LNCaP clone FGC (cell line): ENCODE measurements at places on chromosomes 2 and 18.

DNA sequence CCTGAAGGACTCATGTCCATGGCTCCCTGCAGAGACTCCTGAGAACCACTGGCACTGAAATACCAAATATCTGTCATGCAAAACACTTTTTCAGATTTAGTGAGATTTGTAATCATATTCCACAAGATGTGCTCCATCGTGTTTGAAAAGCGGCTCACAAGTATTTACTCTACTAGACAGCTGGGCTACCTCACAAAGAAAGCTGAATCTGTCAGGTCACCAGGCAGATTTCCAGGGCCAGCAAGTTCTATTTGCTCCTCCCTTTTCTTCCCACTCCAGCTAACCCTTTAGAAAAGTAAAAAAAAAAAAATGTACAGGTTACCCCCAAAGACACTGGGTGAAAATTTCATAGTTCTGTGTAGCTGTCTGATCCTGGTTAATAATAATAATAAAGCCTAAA, 22.9 kb downstream of the WIPF1 start:
- DNase-seq: peak; percentile 40

DNA sequence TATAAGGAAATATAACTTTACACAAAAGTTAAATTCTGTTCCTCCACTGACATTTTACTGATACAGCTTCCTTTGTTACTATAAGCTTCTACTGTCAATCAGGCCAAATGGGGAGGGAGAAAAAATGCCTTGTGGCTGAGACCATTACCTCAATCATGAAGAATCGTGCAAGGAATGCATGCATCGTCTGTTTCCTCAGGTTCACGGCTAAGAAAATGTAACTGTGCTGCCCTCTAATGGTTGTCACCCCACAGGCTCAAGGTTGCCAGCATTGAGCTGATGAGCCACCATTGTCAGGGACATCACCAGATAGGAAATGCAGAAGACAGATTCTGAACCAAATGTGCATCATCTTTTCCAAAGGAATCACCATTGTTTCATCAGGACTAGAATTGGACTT, 426.9 kb downstream of the CDH2 start:
- DNase-seq: no peak

- no peak for DNase-seq
Observed at GRCh38 chr2:5121642-5122041, 570.5 kb upstream of the SOX11 start.

GRCh38 chr18:35141567-35142274, 99.1 kb upstream of the ZNF397 start:
- no peak for DNase-seq

- no peak for DNase-seq
Observed at GRCh38 chr2:152468899-152469692, 134.1 kb downstream of the FMNL2 start.

GRCh38 chr18:24488824-24489493, 28.5 kb downstream of the HRH4 start:
- DNase-seq: no peak

GRCh38 chr2:107338059-107338458, 452.1 kb upstream of the ST6GAL2 start:
- no peak for DNase-seq

DNA sequence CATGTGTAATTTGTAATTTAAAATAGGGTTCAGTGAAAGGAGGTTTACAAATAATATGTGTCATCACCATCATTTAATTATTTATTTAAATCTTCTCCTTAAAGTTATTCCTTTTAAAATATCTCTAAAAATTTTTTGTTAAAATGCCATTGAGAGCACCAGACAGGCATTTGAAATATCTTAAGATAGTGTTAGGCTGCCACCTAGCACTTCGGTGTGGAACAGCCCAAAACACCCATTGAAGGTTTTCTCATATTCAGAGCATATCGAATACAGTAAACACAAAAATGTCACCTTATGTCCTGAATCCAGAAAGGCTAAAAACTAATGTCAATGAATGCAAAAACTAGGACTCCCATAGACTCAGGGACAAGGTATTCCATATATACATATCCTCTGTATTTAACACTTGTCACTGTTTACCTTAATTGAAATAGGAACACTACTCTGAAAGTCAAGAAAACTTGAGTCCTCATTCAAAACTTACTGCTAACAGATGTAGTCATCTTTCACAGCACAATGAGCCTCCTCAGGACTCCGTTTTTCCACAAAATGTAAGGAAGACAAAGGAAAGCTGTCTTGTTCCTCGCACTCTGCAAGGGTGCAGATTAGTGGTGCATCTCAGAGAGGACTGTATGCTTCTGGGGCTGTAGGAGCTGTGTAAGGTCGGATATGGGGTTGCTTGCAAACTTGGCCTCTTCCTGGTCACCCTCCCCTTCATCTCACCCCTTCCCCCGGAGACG, 329.5 kb downstream of the PAX3 start:
- peak; percentile 17 for DNase-seq

DNA sequence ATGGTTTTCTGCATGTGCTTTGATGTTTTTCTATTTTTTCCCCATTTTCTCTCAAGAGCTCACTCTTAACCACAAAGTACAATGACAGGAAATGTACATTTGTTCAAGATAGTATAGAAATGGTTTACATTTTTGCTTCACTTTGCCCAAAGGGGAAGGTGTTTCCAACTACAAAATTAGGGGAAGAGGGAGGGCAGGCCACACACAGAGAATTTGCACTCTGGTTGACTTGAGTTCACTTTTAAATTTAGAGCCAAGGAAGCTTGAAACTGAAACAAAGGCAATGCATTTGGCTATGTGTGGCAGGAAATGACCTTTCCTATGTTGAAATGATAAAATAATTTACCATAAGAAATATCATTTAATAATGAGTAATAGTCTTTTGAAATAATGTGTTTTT, 19.1 kb upstream of the VIT start:
- DNase-seq: no peak

- no peak for DNase-seq
Observed at GRCh38 chr2:96697476-96697875, 42.4 kb downstream of the LMAN2L start.

DNA sequence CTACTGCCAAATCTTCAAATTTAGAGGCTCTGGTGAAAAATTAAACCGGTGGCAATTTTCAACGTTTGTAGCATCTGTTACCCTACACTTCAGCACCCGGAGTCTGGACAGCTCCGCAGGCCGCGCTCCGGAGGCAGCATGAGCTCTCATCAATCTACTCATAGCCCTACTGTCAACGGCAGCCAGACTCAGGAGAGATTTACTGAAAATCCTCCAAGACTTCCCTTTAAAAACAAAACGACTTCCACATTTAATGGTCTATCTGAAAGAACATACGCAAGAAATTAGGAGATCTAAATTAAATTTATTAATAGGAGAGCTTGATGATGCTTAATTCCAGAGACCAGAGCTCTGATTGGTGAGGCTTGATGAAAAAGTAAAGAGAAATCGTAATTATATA, 970 bp upstream of the ADCYAP1 start:
- peak; percentile 13 for DNase-seq

DNA sequence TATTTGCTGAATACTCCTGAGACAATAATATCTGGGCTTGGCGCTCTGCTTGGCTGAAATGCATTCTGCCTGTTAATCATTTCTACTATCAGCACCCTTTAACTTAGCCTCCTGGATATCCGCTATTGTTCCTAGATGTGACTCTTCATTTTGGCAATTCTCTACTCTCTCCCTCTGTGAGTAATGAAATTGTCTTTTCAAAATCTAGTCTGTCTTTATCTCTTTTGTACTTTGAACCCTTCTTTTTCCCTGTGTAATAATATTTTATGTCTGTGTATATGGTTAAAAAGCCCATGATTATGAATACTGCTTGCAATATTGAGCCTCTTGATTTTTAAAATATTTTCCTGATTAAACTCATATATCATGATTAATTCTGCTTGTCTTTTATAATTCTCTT, 6.2 kb upstream of the REV1 start:
- DNase-seq: no peak

DNA sequence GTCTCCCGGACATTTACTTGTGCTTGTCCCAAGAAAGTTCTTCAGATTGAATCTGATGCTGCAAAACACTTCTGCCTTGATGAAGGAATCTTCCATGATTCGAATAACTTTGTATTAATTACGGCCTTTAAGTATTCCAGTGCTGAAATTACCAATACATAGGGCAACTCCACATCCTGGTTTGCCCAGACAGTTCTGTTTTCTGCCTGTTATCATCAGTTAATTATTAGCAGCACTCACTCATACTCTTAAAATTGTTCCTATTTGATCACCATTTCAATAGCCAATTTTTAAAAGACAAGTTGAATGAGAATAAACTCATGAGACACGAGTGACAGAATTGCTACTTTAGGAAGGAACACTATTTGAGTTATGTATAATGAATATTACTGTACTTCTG, 620.7 kb upstream of the ZEB2 start:
- DNase-seq: no peak

GRCh38 chr2:23791030-23791429, 135.9 kb downstream of the ATAD2B start:
- no peak for DNase-seq

DNA sequence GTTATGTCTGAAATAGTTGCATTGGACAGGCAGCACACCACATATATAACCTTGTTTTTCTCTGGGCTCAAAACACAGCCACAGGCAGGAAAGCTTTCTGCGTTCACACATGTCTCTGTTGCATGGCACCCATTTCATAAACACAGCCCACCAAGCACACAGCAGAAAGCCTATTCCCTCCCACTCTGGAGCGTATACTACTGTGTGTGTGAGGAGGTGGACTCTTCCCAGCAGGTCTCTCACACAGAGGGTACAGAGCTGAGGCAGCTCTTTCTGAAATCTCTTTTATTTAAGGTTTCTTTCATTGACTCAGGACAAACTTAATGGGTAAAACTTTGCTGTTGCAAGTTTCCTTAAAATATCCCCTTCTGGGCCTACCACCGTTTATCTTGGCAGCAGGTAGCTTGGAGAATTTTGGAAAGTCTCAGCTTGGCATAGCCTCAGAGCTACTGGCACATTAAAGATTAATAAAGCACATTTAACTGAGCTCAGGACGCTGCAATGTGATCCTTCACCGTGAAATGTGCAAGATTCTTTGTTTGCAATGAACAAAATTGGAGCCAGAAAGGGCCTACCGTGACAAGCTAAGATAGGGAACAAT, 105.1 kb upstream of the NCKAP5 start:
- no peak for DNase-seq

DNA sequence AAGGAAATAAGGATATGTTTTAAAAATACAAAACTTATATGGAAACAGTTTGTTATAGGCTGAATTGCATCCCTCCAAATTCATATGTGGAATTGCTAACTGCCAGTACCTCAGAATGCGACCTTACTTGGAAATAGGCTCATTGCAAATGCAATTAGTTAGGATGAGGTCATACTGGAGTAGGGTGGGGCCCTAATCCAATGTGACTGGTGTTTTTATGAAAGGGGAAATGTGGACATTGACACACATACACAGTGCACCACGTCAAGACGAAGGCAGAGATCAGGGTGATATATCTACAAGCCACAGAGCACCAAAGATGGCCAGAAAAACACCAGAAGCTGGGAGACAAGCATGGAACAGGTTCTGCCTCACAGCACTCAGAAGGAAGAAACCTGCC, 494.2 kb downstream of the TSN start:
- no peak for DNase-seq

DNA sequence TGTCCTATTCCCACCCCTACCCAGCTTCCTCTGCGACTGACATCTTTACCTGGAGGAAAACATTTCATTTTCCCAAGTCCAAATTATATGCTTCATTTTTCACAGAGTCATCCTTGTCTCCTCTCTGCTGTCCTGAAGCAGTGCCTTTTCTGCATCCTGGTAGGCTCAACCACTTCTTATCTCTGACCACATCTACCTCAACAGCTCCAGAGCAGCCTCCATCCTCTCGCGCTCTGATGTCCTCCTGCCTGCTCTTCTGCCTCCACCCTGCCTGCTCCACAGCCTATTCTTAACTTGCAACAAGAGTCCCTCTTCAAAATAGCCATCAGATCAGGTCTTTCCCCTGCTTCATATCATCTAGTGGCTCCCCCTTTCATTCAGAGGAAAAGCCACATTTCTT, 457.1 kb downstream of the PARD3B start:
- no peak for DNase-seq

DNA sequence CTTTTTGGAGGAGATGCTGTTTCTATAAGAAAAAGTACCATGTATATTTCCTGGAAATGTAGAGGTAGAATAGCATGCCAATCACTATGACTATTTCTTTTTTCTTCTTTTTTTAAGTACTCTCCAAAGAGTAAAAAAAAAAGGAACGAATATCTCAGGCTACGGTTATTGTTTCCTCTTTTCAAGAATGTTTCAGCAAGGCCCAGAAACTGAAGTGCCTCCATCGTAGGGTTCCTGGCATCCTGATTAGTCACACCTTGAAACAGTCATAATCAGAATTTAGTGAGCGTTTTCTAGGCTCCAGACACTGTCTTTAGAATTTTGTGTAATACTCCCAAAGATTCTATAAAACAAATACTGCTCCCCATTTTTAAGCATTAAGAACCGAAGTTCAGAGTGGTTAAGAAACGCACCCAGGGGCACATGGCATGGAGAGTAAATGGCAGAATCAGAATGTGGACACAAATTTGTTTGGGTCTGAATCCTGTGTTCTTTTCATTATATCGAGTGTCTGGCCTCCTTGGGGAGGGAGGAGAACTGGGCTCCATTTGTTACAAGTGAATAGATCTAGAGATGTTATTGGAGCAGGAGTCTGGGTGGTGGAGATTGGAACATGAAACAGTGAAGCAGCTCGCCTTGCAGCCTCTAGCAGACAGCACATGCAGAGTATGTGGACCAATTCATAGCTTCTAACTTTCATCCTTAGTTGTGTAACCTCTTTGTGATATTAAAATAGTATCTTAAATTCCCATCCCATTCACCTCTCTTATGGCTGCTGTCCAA, 26.7 kb downstream of the ZEB2 start:
- no peak for DNase-seq

DNA sequence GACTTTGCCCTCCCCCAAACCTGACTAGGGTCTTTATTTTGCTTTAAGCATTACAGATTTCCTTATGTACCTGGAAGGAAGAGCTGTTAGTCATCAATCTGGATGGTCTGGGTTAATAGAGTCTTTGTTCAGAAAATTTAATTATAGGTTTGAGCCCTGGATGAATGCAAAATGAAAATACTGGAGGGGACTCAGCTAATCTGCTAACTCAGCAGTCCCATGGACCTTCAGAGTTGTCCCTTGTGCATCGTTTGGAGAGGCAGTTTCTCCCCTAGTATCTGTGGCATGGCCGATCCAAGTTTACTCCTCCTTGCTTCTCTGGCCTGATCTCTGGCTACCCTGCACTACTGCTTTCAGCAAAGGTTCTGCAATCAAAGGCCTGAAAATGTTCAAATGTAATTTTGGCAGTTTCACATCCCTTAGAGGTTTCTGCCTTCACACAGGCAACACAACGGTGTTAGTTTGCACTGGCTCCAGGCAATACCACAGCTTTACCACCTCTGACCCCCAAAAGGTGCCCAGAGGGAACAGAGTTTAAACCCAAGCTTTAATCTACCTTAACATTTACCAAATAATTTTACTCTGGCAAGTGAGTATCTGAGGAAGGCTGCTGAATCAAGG, 134.3 kb downstream of the THADA start:
- no peak for DNase-seq

- DNase-seq: no peak
Observed at GRCh38 chr18:77108001-77108692, 24.4 kb downstream of the MBP start.
